ENCODE measurements at places on chromosomes 4 and X.

DNA sequence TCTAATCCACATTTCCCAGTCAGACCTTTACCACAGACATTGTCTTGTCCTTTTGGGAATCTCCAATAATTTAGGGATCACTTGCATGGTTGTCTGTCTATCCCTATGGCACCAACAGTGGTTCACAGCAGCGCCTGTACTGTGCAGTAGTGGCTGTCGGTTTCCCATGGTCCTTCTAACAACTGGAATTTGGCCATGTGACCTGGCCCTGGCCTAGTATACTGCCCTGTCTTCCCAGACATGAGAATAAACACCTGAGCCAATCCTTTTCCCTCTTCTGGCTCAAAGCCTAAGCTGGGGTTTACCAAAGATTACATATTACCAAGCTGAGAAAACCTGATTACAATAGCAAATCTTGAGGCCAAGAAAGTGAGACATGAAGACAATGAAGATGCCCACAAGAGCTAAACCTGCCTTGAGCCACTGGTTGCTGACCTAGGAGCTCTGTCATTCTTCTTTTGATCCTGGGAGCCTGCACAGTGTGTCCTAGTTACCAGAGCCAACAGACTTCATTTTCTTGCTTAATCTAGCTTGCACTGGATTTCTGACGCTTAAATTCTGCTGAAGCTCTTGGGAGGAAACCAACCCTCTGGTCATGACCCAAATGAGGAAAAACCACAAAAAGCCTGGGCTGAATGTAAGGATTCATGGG lies 92.1 kb downstream of the SCD5 start:
- no peak for DNase-seq

DNA sequence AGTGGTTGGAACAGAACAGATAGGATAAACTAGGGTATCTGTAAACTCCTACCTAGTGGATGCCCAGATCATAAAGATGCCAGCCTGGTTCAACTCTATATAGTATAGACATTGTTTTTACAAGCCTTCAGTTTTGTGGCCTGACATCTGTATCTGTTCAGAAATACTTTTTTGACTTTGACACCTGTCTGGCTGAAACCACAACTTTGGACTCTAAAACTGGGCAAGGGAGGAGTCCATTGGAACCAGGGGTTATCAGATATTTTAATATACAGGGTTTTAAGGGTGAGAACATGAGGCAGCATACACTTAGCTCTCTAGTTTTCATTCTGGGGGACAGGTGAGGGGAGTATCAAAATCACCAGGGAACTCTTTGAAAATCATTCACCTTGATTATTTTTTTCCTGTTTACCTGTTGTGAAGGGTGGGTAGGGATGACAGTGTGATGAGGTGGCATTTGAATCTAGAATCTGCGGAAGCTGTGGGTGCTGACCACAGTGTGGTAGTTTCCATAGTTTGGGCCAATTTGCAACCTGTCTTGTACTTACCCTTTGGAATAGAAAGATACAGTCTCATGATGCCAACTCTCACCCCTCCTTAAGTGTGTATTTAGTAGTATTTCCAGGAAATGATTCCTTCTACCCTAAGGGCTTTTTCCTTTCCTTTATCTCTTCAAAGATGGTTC lies 20.6 kb downstream of the GAB1 start:
- DNase-seq = no peak

DNA sequence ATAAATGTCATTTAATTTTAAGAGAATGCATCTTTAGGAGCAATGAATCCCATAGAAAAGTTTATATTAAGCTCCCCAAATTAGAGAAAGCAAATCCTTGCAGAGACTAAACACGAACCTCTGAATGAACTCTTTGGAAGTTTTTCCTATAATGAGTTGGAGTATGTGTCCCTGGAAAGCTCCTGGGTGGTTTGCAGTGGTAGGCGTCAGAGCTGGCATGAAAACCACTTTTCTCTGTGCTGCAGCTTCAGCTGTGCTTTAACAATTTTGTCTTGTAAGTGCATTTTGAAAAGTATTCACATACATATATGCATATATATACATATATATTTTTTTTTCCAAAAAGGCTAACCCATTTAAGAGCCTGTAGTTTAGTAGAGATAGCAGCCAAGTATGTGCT lies 148.7 kb upstream of the TBC1D9 start:
- no peak for DNase-seq

- no peak for DNase-seq
Measured at GRCh38 chr4:176268963-176269362, at the start of gene ASB5. ASB5 (minus strand) TSS chr4:176269222; CDS start chr4:176269108, 114 bp downstream.

- DNase-seq = peak; percentile 53
Measured at GRCh38 chrX:10047631-10048030, 80.5 kb downstream of the CLDN34 start.

DNA sequence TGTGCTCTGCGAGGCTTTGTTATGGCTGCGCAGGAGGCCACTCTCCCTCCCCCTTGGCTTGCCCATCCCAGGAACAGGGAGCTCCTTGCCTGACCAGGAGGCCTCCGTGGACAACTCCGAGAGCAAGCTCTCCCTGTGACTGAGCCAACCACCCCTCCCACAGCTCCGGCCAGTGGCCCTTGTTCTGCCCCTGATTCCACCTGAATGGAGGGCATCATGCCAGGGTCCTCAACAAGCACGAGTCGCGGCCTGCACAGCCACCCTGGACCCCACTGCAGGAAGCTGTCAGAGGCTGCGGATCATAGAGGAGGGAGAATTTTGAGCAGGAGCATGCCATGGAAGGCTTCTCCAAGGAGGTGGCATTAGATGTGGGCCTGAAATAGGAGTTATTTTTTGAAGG lies 44.8 kb upstream of the GRPEL1 start:
- no peak for DNase-seq

DNA sequence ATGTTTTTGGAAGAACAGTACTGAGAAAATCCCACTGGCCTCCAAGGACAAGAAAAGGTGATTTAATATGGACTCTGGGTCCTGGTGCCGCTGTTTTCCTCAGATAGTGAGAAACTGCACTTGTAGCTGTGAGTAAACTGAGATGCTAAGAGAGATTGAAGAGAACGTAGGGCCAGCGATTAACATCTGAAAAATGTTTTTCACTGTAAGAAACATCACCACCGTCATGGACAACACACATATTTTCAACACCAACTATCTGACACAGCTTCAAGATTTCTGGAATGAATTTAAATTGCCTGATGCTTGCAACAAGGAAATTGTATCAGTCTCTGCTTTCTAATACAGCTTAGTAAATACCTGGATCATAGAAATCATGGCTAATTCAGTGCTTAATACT lies 158.2 kb upstream of the SMIM31 start:
- DNase-seq = no peak

Data from dermis blood vessel endothelial cell (primary cell).